ENCODE measurements at places on chromosomes 11 and 22. TPM values are rescaled to one million over a fixed set of nuclear protein-coding genes. Genes with fewer than 3 reads are reported as not detected.

GRCh38 chr22:30191040-30191701 lies 55.4 kb downstream of the LIF start:
- no peak for DNase-seq
- H3K27ac ChIP-seq = peak overlapping the region; percentile 59
- peaks cover 1% of the 10 kb centered on the region for H3K36me3 ChIP-seq
- no peaks in the 10 kb centered on the region for H3K27me3 ChIP-seq
- peak overlapping the region; percentile 20 for H3K4me3 ChIP-seq
- peaks cover 76% of the 10 kb centered on the region for H3K4me1 ChIP-seq

DNA sequence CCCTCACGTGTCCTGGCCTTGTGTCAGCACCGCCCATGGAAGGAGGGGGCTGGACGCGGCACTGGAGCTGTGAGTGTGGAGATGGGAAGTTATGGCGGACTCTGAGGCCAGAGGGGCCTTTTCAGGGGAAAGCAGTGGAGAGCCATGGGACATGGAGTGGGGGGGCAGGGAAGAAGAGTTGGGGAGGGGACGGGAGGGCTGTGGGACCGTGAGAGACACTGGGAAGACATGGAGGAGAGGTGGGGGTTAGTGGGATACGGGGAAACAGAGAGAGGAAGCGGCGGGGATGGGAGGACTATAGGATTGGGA lies 58.2 kb downstream of the FBXO7 start:
- H3K4me1 ChIP-seq = no peaks in the 10 kb centered on the region
- DNase-seq = no peak
- H3K27me3 ChIP-seq = peaks cover 7% of the 10 kb centered on the region
- no peaks in the 10 kb centered on the region for H3K36me3 ChIP-seq

GRCh38 chr11:106581399-106581798 lies 436.9 kb downstream of the GUCY1A2 start:
- no peak for DNase-seq
- H3K4me3 ChIP-seq = no peak overlapping the region
- no peaks in the 10 kb centered on the region for H3K27me3 ChIP-seq
- no peaks in the 10 kb centered on the region for H3K4me1 ChIP-seq
- H3K27ac ChIP-seq = no peak overlapping the region

- H3K27ac ChIP-seq = no peak overlapping the region
- no peaks in the 10 kb centered on the region for H3K36me3 ChIP-seq
- no peak for DNase-seq
- H3K27me3 ChIP-seq = no peaks in the 10 kb centered on the region
Measured at GRCh38 chr11:66332371-66333219, 3.6 kb downstream of the RIN1 start.

- peak; percentile 61 for DNase-seq
- peaks cover 61% of the 10 kb centered on the region for H3K4me1 ChIP-seq
- H3K36me3 ChIP-seq = peaks cover 9% of the 10 kb centered on the region
Measured at GRCh38 chr11:65639623-65640482, 2.0 kb downstream of the SIPA1 start.

DNA sequence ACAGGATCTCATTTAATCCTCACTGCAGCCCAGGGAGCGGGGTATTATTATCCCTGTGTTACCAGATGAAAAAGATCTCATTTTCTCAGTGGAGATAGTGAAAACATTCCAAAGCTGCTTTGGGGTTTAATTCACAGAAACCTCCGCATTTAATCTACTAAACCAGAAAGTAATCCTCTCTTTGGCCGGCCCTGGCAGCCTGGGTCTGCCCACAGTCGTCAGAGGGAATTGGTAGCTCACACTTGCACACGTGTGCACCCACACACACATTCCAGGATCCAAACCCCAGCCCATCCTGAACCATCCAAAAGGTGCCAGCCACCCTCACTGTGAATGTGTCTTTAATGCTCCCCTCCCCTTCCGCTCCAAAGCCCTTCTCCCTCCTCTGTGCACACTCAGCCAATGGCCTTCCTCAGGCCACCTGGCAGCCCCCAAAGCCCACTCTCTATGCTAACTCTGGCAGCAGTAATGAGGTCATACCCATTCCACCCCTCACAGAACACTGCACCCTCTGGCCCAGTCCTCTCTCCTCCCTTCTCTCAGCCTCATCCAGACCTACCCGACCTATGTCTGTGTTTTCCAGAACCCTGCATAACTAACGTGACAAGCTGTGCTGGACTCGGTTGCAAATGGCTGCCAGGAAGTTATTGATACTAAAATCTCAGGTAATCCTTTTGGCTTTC lies 466.2 kb downstream of the SOX6 start:
- H3K4me3 ChIP-seq = no peak overlapping the region
- H3K27ac ChIP-seq = no peak overlapping the region
- H3K4me1 ChIP-seq = no peaks in the 10 kb centered on the region
- DNase-seq = no peak
- no peaks in the 10 kb centered on the region for H3K27me3 ChIP-seq

DNA sequence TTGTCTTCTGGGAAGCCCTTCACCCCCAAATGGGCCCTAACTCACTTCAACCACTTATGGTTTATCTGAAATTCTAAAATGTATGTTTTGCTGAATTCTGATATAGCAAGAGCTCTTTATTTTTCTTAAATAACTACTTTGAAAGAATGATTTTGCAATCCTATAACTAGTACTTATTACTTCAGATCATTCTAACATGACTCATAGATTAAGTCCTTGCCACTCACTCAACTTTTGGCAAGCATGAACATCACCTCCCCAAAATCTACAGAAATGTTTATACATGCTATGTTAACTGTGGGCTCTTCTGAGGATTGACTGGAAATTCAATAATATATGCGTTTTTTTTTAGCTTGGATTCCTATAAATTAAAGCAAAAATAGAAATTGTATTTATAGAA lies 367.4 kb upstream of the FAT3 start:
- no peak overlapping the region for H3K27ac ChIP-seq
- no peaks in the 10 kb centered on the region for H3K36me3 ChIP-seq
- no peaks in the 10 kb centered on the region for H3K4me1 ChIP-seq
- no peaks in the 10 kb centered on the region for H3K27me3 ChIP-seq
- H3K4me3 ChIP-seq = no peak overlapping the region

- no peak for DNase-seq
- H3K27me3 ChIP-seq = no peaks in the 10 kb centered on the region
- H3K4me3 ChIP-seq = no peak overlapping the region
Measured at GRCh38 chr11:123590296-123590912, 64.0 kb downstream of the SCN3B start.

- no peaks in the 10 kb centered on the region for H3K36me3 ChIP-seq
- H3K27ac ChIP-seq = no peak overlapping the region
- H3K4me1 ChIP-seq = no peaks in the 10 kb centered on the region
- no peak overlapping the region for H3K4me3 ChIP-seq
- no peak for DNase-seq
Measured at GRCh38 chr11:56624661-56625110, 10.0 kb upstream of the OR5M1 start.

ZNRF3 gene
- 0.86 TPM for total RNA-seq

RFPL2 gene
- total RNA-seq = 0.50 TPM

TRIM51 gene
- total RNA-seq = not detected
